ENCODE measurements at places on chromosomes 2 and 18.

GRCh38 chr2:10007921-10008808, 35.2 kb upstream of the KLF11 start:
- DNase-seq: no peak

DNA sequence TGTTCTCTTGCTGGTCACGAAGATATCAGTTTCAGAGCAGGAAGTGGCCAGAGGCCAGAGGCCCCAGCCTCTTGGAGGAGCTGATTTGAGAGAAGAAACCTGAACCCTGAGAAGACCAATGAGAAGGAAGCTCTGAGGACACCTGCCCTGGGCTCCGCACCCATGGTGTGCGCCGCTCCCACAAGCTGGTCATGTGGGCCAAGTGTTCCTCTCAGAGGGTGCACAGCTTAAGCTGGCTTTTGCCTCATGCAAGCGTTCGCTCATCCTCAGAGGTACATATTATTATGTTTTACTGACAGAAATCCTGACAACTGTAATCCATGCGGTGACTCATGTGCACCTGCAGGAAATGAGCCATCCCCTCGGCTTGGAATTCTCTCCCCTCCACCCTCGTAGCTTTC, 316.1 kb upstream of the MYT1L start:
- DNase-seq: no peak

DNA sequence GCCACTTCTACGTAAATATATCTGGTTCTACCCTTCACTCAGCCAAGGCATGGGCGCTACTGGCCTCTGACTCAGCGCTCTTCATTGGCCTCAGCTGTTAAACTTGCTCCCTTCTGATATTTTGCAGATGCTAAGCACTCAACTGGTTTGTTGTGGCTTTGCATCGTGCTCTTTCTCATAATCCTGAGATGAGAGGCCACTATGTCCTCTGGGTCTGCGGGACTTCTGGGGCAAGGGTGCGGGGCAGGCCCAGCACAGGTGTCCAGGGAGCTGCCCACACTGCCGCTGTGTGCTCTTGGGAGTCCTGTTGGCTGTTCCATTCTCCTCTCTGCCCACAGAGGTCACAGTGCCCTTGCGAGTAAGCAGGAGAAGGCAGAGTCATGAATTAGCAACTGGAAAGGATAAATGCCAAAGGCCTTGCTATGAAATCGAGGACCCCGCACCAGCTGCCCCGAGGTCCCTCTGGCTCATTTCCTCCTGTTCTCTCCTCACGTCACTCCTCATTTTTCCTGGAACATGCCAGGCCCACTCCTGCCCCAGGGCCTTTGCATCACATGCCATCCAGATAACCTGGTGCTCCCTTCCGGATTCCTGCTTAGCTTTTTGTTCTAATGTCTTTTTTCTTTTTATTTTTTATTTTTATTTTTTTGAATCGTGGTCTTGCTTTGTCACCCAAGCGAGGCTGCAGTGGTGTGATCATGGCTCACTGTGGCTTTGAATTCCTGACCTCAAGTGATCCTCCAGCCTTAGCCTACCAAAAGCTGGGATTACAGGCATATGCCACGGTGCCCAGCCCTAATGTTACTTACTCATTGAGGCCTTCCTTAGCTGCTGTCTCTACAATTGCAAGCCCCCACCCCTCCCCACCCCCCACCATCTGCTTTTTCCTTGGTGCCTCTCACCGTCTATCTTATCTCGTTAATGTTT, 34.9 kb upstream of the MAT2A start:
- no peak for DNase-seq

GRCh38 chr2:84840306-84840705, 40.6 kb downstream of the TRABD2A start:
- DNase-seq: no peak

GRCh38 chr2:16652296-16653082, 13.1 kb downstream of the CYRIA start:
- DNase-seq: no peak

- no peak for DNase-seq
Observed at GRCh38 chr18:6406075-6406909, 8.4 kb downstream of the L3MBTL4 start.

Data from Peyer's patch (tissue), 4 donors.